GM10248 (cell line): ENCODE measurements at places on chromosomes 5 and 9.

- DNase-seq, result no peak
These were observed 3.0 kb upstream of the CRB2 start for GRCh38 chr9:123353041-123353440.

GRCh38 chr9:77575785-77576184 is 72.3 kb downstream of the GNA14 start:
- DNase-seq, result no peak

- no peak for DNase-seq
These were observed 239.9 kb upstream of the PANK3 start for GRCh38 chr5:168819004-168819621.

DNA sequence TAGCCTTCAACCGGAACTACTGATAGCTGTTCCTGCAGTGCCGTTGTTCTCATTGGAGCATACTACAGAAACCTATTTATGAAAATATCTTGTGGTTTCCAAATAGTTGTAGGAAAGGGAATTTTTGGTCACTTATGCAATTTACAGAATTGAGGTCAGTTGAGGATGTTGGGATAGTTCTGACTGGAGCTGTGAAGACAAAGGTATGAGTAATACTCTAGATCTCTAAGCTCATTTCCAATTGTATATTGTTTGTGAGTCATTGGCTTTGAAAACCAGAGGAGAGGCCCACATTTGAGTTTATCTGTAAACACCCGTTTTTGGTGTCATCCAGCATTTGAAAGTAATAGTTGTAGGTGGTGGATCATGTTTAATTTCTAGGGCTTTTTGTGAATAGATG is 561.3 kb upstream of the WWC1 start:
- DNase-seq, result no peak

GRCh38 chr9:94681508-94681907 is 42.2 kb upstream of the FBP1 start:
- peak; percentile 70 for DNase-seq

DNA sequence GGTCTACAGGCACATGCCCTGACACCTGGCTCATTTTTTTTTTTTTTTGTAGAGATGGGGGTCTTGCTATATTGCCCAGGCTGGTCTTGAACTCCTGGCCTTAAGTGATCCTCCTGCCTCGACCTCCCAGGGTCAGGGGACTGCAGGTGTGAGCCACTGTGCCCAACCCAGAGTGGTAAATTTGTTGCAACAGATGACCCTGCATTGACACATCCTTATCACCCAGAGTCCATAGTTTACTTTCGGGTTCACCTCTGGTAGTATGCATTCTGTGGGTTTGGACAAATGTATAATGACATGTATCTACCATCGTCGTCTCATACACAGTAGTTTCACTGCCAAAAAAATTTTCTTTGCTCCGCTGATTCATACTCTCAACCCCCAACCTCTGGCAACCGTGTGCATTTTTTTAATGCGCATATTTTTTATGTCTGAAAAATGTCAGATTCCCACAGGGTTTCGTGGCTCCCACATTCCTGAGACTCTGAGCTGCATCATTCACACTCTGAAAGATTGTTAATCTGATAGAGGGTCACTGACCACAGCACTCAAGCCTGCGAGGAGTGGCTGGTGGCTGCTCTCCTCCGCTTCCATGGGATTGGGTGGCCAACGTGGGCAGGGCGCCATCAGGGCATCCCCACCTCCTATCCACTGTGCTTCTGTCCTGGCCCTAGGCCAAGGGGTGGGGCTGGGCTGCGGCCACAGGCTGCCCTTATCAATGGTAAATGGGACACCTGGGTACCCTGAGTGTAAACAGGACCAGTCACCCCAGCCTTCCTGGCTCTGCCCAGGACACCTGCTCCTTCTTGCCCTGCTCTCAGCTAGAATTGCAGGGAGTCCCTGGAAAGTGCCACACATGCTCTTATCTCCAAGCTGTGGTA is 9.6 kb downstream of the NDST1 start:
- no peak for DNase-seq

- DNase-seq, result no peak
These were observed 33.2 kb downstream of the MYO10 start for GRCh38 chr5:16902846-16903245.

DNA sequence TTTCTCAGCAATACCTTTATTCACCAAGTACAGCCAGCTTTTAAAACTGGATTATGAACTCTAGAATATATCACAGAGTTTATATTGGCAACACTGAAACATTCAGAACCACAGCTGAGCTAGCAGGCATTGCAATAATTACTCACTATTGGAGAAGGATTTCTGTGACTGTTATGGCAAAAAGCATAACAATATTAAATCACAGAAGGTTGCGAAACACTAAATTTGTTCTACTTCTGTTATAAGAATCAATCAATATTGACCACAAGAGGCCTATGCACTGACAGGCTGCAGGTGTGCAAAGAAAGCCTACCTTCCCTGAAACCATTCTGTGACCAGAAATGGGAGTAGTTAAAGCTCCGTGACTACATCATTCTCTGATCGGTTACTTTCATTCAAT is 59.2 kb downstream of the AP3B1 start:
- no peak for DNase-seq

DNA sequence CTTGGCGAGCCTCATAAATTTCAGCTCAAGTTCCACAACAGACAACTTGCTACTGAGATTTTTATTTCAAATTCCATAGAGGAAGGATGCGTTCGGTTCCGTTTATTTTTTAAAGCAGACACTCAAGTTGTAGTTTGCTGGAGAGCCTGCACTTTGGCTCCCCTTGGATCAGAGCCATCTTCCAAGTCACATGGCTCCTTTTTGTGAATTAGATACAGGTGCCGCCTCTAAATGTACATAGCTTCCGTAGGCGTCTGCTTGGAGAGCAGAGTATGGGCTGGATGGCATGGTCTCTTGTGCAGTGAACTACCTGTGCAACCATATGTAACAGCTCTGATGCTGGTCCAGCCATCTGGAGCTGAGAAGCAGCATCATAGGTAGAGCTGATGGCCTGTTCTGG is 73.9 kb upstream of the WWC1 start:
- no peak for DNase-seq

GRCh38 chr5:107388141-107388861 is 282.4 kb downstream of the EFNA5 start:
- DNase-seq, result peak; percentile 19

DNA sequence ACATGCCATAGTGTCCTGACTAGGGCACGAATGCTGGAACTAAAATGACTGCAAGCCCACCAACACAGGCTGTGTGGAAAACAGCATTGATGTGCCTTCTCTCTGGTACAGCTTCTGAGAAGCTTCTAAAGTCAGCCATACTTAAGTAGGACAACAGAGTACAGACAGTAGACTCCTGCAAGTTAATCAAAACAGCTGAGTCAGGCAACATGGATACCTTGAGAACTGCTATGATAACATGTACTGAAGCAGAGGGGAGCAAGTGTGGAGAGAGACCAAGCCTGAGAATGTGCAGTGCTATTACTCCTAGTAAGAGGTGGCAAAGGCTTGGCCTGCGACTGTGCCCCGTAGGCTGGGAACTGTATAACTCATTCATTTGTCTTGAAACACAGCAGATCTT is 2.5 kb downstream of the ISCA1 start:
- DNase-seq, result no peak

DNA sequence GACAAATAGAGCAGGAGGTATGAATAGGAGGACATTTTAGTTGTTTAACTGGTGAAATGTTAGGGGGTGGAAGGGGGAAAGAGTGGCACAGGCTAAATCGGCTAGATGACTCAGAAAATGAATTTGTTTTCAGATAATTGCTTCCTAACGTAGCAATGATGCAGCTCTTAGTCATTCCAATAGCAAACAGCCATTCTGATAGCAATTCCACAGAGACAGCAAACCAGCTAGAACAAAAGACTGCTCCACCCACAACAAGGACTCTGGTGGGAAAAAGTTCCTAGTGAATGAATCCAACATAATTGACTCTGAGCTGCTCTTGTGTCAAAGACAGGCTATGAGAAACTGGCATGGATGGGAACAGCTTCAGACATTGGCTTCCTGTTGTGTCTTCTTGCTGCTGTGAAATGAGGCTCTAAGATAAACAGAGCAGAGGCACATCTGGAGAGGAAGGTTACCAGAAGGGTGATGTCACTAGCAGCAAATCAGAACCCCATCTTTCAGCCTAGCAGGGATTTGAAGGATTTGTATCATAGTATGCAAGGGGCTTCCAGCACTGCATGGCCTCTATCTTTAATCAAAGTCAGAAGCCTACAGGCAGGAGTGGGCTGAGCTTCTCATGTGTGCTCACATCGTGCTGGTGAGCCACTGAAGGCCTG is 28.1 kb upstream of the F2RL1 start:
- DNase-seq, result no peak

DNA sequence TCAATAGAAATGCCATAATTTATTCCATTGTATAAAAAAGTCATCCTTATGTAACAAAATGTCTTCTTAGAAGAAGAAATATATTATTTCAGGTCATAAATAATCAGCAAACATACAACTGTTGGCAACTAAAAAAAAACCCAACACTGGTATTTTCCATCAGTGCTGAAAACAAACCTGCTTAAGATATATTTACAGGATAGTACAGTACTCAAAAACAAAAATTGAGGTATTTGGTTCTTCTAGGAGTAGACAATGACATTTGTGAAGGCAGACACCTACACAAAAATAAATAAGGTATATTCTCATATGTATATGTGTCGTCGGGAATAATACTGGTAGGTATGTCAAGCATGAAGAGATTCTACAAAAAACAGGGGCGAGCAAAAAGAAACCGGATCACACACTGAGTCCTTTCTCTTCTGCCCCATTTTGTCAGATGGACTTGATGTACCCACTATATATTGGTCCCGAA is 2.9 kb downstream of the DUSP1 start:
- no peak for DNase-seq

DNA sequence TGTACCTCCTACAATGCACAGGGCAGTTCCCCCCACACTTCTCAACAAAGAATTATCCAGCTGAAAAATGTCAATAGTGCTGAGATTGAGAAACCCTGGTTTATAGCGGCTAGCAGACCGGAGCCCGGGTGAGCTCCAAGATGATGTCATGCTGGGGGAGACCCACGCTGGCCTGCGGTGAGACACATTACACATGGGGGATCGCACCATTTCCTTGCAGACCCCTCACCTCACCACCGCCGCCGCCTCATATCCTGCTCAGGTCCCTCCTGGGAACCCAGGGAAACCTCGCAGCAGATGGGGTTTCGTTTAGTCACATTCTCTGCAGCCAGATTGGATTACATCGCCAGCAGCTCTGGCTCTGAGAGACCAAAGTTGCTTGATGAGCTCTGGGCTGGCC is 14.7 kb upstream of the TNC start:
- DNase-seq, result no peak

DNA sequence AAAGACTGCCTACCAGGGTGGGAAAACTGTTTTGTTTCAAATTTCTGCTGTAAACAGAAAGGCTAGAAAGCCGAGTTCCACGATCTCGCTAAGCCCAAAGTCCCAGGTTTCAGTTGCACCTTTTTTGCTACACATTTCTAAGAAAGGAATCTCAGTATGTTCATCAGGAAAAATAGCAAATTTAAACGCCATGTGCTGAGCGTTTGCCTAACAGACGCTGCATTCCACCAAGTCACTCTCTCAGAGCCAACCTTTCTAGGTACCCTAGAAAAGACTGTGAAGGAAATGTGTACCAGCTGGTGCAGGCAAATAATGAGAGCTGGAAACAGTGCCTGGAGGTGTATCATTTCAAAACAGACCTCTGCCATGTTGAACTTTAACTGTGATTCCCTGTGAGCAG is 71.8 kb downstream of the FRMD3 start:
- DNase-seq, result no peak

DNA sequence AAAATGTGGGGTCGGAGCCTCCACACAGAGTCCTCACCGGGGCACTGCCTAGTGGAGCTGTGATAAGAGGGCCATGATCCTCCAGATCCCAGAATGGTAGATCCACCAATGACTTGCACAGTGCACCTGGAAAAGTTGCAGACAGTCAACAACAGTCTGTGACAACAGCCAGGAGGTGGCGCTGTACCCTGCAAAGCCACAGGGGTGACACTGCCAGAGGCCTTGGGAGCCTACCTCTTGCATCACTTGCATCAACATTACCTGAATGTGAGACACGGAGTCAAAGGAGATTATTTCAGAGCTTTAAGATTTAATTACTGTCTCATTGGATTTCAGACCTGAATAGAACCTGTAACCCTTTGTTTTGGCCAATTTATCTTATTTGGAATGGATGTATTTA is 614.1 kb upstream of the CDH9 start:
- no peak for DNase-seq

DNA sequence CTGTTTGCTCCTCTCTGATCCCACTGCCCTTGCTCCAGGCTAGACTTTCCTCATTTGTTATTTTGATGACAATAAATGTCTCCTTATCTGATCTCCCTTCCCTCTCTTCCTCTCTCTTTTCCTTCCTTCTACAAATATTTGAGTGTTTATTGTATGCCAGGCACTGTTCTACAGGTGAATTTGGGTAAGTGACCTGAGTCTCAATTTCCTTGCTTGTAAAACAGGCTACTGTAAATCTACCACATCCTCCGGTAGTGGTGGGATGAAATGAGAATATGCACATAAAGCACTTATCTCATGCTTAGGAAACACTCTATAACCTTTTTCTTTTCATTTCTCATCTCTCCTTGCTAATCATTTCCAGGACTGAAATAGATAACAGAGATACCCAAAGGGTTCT is 86.4 kb downstream of the HMHB1 start:
- DNase-seq, result no peak

DNA sequence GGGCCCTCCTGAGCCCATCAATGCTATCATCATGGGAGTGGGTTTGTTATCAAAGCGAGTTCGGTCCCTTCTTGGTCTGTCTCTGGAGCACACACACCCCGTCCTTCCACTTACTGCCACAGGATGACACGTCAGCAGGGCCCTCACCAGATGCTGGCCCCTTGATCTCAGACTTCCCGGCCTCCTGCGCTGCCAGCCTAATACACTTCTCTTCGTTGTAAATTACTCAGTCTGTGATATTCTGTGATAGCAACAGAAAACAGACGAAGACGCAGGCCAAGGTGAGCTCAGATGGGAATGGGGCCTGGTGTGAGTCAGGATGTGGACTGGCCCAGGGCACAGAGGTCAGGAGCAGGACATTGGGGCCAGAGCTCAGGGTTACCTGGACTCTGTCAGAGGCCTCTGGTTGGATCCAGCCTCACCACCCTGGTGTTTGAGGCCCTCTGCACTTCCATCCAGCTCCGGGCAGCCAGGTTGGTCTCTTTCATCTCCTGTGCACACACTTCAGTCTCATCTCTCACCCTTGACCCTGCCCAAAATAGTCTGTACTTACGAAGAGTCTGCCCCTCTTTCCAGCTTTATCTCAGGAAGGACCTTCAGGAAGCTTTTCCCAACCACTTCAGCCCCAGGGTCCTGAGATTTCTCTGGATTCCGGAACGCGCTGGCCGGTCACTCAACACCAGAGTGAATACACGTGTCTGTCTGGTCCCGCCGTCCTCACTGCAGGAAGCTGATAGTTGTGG is 26.0 kb upstream of the CNOT6 start:
- DNase-seq, result no peak

- DNase-seq, result no peak
These were observed 2.4 kb upstream of the SNX2 start for GRCh38 chr5:122772446-122772845.

DNA sequence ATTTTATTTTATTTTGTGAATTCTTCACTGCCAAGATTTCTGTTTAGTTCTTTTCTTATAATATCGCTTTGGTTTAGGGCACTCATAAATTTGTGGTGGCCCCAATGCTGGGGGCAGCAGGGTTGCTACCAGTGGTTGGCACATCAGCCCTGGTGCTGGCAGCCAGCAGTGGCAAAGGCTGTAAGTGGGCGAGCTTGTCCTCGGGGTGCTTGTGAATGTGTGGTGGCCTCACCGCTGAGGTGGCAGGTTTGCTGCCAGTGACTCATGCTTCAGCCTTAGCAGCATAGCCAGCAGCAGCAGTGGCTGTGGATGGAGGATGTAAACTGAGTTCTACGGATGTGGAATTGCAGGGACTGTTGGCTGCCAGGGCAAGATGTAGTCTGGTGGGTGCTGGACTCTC is 262.9 kb upstream of the DMAC1 start:
- no peak for DNase-seq
